Sigmoid colon (tissue), 7 donors: ENCODE measurements at places on chromosomes 13 and 19. TPM values are rescaled to one million over a fixed set of nuclear protein-coding genes. Genes with fewer than 3 reads are reported as not detected.

The FUT3 gene
- total RNA-seq, result not detected

- H3K36me3 ChIP-seq, result no peaks in the 10 kb centered on the region
- H3K4me1 ChIP-seq, result no peaks in the 10 kb centered on the region
- no peak for DNase-seq
Observed at GRCh38 chr19:58361900-58362271, 665 bp downstream of the ZNF497 start.

The KLK14 gene
- not detected for total RNA-seq

- H3K27me3 ChIP-seq, result peaks cover 4% of the 10 kb centered on the region
- no peak overlapping the region for H3K27ac ChIP-seq
Observed at GRCh38 chr19:54309811-54310210, 3.2 kb downstream of the LILRA5 start.

DNA sequence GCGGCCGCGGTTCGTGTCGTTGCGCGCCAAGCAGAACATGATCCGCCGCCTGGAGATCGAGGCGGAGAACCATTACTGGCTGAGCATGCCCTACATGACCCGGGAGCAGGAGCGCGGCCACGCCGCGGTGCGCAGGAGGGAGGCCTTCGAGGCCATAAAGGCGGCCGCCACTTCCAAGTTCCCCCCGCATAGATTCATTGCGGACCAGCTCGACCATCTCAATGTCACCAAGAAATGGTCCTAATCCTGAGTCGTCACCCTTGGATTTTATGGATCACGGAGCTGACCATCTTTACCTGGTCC lies 475 bp downstream of the MRPL57 start:
- H3K4me3 ChIP-seq, result peak overlapping the region; percentile 95
- peak overlapping the region; percentile 97 for H3K27ac ChIP-seq
- H3K27me3 ChIP-seq, result no peaks in the 10 kb centered on the region
- no peak for DNase-seq
- H3K4me1 ChIP-seq, result no peaks in the 10 kb centered on the region

The VAV1 gene
- total RNA-seq, result 3.0 TPM

The SPACA4 gene
- total RNA-seq, result not detected

The IRGC gene
- total RNA-seq, result not detected

DNA sequence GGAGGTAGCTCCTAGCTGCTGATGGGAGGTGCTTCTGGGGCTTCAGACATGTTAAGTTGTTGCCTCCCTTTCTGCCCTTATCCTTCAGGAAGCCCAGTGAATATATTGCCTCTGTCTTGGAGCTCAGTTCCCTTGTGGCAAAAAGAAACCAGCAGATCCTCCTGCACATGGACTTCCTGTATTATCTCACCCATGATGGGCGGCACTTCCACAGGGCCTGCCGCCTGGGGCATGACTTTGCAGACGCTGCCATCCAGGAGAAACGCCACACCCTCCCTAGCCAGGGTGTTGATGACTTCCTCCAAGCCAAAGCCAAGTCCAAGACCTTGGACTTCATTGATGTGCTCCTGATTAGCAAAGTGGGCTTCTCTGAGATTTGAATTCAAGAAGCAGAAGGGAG lies 6.0 kb upstream of the CYP4F12 start:
- no peak for DNase-seq
- H3K27me3 ChIP-seq, result no peaks in the 10 kb centered on the region
- H3K4me1 ChIP-seq, result no peaks in the 10 kb centered on the region
- no peaks in the 10 kb centered on the region for H3K36me3 ChIP-seq
- no peak overlapping the region for H3K4me3 ChIP-seq

GRCh38 chr19:34712395-34713261 lies 21.4 kb upstream of the ZNF181 start:
- H3K27ac ChIP-seq, result no peak overlapping the region
- H3K36me3 ChIP-seq, result no peaks in the 10 kb centered on the region
- H3K4me3 ChIP-seq, result no peak overlapping the region
- H3K4me1 ChIP-seq, result no peaks in the 10 kb centered on the region

- no peaks in the 10 kb centered on the region for H3K36me3 ChIP-seq
- H3K27me3 ChIP-seq, result no peaks in the 10 kb centered on the region
- no peaks in the 10 kb centered on the region for H3K4me1 ChIP-seq
Observed at GRCh38 chr19:11971041-11971440, 6.2 kb downstream of the ZNF763 start.

DNA sequence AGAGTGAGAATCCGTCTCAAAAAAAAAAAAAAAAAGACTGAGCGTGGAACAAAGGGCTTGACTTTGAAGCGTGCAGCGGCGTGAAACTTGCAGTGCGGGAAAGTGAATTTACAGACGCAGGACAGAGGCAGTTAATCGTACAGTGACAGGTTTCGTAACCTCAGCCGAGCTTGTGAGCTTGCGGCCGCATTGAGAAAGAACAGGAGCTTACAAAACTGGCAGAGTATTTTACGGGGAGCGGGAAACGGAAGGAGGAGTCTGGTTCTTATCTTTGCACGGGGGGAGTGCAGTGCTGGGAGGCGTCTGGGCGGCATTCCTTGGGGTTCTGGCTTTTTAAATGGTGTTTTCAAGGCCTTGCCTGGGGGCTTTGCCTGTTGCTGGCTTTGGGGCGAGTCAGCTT lies 6.0 kb upstream of the BSG start:
- H3K4me1 ChIP-seq, result no peaks in the 10 kb centered on the region
- peak overlapping the region; percentile 21 for H3K4me3 ChIP-seq
- H3K27ac ChIP-seq, result peak overlapping the region; percentile 78

DNA sequence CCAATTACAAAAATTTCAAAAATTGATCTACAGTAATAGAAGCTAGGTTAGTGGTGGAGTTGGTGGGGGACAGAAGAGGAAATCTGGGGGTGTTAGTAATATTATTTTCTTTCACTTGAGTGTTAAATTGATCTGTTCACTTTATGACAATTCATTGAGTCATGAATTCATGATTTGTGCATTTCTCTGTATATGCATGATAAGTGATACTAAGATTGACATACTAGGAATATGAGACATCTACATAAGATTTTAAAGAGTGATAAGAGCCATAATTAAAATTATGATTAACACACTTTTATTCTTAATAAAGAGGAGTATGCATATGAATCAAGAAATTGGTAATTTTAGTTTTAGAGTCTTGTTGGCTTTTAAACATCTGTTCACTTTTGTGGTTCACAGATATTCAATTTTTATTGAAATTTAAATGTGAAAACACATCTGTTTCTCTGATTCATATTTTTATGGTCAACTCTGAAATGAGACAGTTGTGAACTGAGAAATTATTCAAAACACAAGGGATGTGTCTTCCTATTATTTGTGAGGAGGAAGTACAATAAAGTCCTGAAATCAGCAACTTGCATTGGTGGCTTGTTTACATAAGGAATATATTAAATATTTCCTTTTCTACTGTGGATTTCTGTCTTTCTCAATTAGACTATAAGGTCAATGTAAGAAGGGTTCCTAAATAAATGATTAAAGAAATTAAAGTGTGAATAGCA lies 196.5 kb downstream of the ITGBL1 start:
- no peaks in the 10 kb centered on the region for H3K36me3 ChIP-seq
- H3K27me3 ChIP-seq, result no peaks in the 10 kb centered on the region
- H3K4me1 ChIP-seq, result no peaks in the 10 kb centered on the region
- H3K27ac ChIP-seq, result peak overlapping the region; percentile 22
- H3K4me3 ChIP-seq, result no peak overlapping the region
- no peak for DNase-seq

DNA sequence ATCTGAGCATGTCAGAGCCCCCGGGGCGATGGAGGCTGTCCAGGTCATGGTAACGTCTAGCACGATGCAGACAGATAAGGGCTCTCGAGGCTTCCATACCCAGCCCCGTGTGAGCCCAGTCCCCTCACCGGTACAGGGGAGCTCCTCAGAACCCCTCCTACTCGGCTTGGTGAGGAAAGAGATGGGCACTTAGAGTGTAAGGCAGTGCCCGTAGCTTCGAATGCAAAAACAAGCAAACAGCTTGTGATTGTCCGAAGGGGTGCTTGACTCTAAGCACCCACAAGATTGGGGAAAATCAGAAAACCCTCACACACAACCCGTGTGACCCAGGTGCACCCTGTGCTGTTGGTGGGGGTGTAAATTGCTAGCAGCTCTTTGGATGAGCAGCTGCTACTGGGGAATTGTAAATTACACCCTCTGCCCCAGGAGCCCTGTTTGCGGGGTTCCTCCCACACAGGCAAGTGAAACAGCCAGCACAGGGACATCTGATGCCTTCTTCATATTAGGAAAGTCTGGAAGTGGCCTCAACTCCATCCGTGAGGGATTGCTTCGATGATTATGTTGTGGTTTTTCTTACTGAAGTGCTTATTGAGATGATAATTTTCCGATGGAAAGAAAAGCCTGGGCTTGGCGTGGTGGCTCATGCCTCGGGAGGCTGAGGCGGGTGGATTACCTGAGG lies 918 bp upstream of the PSPN start:
- H3K27ac ChIP-seq, result peak overlapping the region; percentile 78
- H3K4me3 ChIP-seq, result no peak overlapping the region
- no peak for DNase-seq
- H3K27me3 ChIP-seq, result no peaks in the 10 kb centered on the region
- H3K4me1 ChIP-seq, result peaks cover 4% of the 10 kb centered on the region

GRCh38 chr19:1736280-1736679 lies 17.0 kb upstream of the ONECUT3 start:
- H3K4me3 ChIP-seq, result no peak overlapping the region
- peaks cover 89% of the 10 kb centered on the region for H3K27me3 ChIP-seq
- H3K27ac ChIP-seq, result no peak overlapping the region
- no peaks in the 10 kb centered on the region for H3K36me3 ChIP-seq
- no peak for DNase-seq

DNA sequence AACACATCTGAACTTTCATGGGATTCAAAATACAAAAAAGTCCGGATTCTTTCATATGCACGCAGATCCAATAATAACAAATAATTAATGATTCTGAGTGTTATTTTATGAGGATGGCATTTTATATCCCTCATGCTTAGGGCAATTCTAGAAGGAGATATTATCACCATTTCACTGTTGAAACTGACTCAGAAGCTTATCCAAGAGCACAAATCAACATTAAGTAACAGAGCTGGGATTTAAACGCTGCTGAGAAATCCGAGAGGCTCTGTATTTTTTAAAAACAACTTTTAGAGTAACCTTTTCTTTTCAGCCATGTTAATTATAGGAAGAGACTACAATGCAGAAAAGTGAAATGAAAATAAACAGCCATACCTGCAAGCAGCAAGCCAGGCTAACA lies 30.3 kb downstream of the ATP7B start:
- no peak for DNase-seq
- no peaks in the 10 kb centered on the region for H3K36me3 ChIP-seq
- H3K4me3 ChIP-seq, result no peak overlapping the region
- no peak overlapping the region for H3K27ac ChIP-seq
- no peaks in the 10 kb centered on the region for H3K27me3 ChIP-seq
- H3K4me1 ChIP-seq, result no peaks in the 10 kb centered on the region

DNA sequence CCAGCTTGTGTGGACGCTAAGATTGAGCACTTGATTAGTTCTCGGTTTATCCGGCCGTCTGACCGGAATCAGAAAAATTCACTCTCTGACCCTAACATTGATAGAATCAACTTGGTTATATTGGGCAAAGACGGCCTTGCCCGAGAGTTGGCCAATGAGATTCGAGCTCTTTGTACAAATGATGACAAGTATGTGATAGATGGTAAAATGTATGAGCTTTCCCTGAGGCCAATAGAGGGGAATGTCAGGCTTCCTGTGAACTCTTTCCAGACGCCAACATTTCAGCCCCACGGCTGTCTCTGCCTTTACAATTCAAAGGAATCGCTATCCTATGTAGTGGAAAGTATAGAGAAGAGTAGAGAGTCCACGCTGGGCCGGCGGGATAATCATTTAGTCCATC lies 59.6 kb downstream of the ARHGAP35 start:
- no peak overlapping the region for H3K27ac ChIP-seq
- no peaks in the 10 kb centered on the region for H3K27me3 ChIP-seq
- DNase-seq, result no peak
- H3K4me1 ChIP-seq, result peaks cover 34% of the 10 kb centered on the region
- no peaks in the 10 kb centered on the region for H3K36me3 ChIP-seq
- H3K4me3 ChIP-seq, result no peak overlapping the region

GRCh38 chr19:3554254-3555083 lies 2.9 kb downstream of the MFSD12 start:
- no peak overlapping the region for H3K4me3 ChIP-seq
- DNase-seq, result no peak

GRCh38 chr13:24997367-24997967 lies 98.5 kb upstream of the PABPC3 start:
- H3K27ac ChIP-seq, result no peak overlapping the region
- no peak for DNase-seq
- H3K4me1 ChIP-seq, result no peaks in the 10 kb centered on the region
- H3K36me3 ChIP-seq, result no peaks in the 10 kb centered on the region

GRCh38 chr13:42649141-42649540 lies 75.2 kb downstream of the TNFSF11 start:
- no peak overlapping the region for H3K27ac ChIP-seq
- no peak overlapping the region for H3K4me3 ChIP-seq
- H3K27me3 ChIP-seq, result no peaks in the 10 kb centered on the region
- no peaks in the 10 kb centered on the region for H3K36me3 ChIP-seq
- DNase-seq, result no peak

- no peak for DNase-seq
- H3K36me3 ChIP-seq, result no peaks in the 10 kb centered on the region
- no peak overlapping the region for H3K4me3 ChIP-seq
- no peak overlapping the region for H3K27ac ChIP-seq
Observed at GRCh38 chr13:112012016-112012704, 54.8 kb upstream of the SOX1 start.

- peak overlapping the region; percentile 96 for H3K27ac ChIP-seq
- peaks cover 97% of the 10 kb centered on the region for H3K4me1 ChIP-seq
- no peak overlapping the region for H3K4me3 ChIP-seq
- no peaks in the 10 kb centered on the region for H3K36me3 ChIP-seq
Observed at GRCh38 chr19:38655148-38655824, 7.8 kb downstream of the ACTN4 start.

DNA sequence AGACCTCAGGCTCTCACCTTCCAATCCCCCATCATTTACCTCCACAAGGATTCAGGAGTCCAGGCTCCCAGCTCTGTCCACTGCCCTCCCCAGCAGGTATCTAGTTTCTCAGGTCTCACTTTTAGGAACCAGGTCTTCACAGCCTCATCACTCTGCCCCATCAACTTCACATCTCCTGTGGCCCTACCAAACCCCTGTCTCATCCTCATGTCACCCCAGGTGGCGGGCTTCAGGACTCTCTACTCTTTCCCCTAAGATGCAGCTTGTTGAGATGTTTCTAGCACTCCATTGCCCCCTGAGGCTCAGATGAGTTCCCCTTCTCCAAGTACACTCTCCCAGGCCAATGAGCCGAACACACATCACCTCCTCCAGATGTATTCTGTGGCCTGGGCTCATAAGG lies 1.5 kb downstream of the PPFIA3 start:
- H3K27me3 ChIP-seq, result no peaks in the 10 kb centered on the region
- no peak overlapping the region for H3K27ac ChIP-seq
- peaks cover 25% of the 10 kb centered on the region for H3K4me1 ChIP-seq
- H3K4me3 ChIP-seq, result no peak overlapping the region

GRCh38 chr13:27170221-27170515 lies 1.4 kb downstream of the USP12 start:
- no peaks in the 10 kb centered on the region for H3K27me3 ChIP-seq
- H3K4me1 ChIP-seq, result no peaks in the 10 kb centered on the region
- DNase-seq, result no peak
- peak overlapping the region; percentile 71 for H3K4me3 ChIP-seq
